ENCODE measurements at places on chromosomes 1 and 21. TPM values are rescaled to one million over a fixed set of nuclear protein-coding genes. Genes with fewer than 3 reads are reported as not detected.

DNA sequence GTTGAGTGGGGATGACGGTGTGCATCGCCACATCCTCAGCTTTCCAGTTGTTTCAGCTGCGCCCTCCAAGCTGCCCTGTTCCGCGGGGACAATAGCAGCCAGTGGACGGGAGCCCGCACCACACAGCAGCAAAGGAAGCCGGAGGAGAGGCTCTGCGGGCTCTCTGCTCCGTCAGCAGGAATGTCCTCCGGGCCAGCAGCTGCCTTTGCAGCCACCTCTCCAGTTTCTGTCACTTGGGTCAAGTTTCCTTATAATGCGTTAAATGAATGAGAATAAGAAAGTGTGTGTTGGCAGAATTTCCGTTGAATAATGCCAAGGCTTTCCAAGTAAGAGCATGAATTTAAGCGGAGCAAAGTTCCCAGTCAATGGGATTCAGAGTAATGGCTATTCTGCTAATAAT is 263.3 kb downstream of the KIF26B start:
- DNase-seq = no peak

- DNase-seq = no peak
These were observed 189.1 kb upstream of the POU3F1 start for GRCh38 chr1:38235705-38236104.

DNA sequence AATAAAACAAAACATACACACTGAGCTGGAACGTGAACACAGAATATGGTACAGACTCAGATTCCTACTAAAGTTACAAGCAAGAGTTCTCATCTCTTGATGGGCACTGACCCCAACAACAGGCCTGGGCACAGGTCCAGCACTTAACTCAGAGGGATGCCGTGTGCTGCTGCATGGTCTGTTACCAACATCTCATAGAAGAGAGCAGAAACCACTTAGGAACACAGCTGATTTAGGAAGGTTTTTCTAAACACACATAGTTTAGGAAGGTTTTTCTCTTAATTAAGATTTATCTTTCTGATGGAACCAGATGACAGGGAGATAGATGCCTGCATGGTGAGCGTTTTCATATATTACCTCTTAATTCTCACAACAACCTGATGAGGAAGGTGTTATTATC is 1.5 kb downstream of the GCLM start:
- peak; percentile 6 for DNase-seq

DNA sequence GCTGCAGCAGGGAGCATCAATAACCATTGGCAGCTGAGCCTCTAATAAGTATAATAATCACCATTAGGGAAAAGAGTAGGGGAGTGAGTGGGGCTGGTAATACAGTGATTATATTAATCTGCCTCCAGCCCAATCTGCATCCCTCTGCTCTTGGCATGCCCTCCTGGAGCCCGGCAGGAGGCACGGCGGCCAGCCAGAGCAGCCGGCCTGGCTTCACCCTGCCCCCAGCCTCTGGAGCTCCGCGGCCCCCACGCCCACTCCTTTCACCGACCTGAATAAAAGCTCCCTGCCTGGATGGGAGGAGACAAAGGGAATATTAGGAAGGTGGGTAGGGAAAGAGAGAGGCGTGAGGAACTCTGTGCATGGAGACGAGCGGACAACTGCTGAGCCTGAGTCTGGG is 28.3 kb downstream of the OPTC start:
- DNase-seq = no peak

The SAMSN1 gene
- total RNA-seq = 57.6 TPM

DNA sequence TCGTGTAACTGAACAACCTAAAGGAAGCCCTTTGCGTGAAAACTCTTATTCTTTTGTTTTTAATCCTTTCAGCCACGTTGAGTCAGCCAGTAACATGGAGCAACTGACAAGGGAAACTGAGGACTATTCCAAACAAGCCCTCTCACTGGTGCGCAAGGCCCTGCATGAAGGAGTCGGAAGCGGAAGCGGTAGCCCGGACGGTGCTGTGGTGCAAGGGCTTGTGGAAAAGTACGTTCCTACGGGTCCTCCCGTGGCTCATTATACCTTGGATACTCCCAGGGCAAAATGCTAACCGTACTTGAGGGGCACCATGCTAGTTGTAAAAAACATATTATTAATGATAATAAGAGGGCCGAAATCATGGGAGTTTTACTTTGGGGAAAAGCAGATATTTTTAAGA is 49.4 kb downstream of the LAMC2 start:
- DNase-seq = no peak

The BARHL2 gene
- not detected for total RNA-seq

DNA sequence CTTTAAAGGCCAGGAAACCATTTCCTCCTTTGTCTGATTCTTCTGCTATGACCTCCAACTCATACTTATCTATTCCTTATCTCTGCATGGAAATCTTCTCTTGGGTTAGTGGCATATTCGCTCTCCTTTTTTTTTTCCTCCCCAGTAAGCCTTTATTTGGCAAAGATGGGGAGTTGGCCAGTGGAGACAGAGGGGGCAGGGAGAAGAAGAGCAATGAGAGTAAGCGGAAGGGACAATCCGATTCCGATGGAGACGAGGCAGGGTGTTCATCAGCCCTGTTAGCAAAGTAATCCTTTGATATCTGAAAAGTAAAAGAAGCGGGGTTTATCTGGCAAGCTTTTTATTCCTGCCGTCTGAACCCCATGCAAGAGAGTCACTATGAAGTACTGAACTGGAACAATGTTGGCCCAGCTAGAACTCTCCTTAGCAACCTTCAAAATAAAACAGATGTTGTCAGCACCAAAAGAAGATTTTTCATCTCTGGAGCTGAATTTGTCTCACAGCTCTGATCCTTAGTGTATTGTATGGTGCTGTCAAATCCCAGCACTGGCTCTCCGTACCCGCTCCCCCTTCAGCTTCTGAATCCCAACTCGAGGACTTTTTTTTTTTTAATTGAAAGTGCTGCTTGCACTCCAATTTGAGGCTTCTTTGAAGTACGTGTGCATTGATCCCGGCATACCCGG is 40.9 kb downstream of the PTGFRN start:
- DNase-seq = no peak

DNA sequence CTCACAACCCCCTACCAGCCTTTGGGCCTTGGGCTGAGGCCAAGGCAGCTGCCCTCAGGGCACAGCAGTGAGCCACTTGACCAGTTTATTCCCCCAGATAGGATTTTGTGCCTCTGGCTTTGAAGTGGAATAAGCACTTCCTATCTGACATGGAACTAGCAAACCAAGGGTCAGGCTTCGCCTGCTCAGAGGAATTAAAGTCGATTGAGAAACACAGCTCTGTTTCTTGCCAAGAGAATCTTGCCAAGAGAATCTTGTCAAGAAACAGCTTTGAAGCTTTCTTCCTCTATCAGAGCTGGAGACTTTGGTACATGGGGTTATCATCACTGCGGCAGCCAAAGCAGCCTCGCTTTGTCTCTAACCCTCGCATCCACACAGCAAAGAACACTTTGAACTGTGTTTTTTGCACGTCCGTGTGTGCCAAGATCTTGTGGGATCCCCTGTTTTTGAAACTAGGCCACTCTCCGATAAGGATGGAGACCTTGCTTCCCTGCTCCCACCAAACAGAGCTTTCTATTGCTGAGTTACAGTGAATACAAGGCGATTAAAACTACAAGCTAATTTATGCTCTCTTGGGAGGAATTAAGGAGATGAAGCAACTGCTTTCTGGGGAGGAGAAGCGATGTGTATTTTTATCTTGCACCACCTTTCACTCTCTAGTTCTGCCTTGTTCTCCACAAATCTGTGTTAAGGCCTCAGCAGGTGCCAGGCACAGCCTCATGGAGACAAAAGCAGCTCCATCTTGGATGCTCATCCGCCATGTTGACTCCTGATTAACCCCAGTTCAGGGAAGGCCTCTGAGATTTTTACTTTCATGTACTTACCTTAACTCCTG is 67.3 kb downstream of the RHOU start:
- DNase-seq = no peak

DNA sequence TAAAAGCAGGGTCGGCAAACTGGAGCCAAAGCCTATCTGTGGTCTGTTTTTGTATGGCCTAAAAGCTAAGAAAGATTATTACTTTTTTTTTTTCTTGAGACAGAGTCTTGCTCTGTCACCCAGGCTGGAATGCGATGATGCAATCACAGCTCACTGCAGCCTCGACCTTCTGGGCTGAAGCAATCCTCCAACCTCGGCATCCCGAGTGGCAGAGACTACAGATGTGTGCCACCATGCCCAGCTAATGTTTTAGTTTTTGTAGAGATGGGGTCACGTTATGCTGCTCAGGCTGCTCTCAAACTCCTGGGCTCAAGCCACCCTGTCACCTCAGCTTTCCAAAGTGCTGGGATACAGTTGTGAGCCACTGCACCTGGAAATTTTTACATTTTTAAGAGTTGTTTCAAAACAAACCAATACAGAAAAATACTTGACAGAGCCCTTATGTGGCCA is 6.5 kb upstream of the GLRX2 start:
- no peak for DNase-seq

The IL10 gene
- total RNA-seq = 0.63 TPM

GRCh38 chr1:83495560-83495959 is 503.4 kb downstream of the TTLL7 start:
- DNase-seq = no peak

The TTC24 gene
- total RNA-seq = 26.6 TPM

DNA sequence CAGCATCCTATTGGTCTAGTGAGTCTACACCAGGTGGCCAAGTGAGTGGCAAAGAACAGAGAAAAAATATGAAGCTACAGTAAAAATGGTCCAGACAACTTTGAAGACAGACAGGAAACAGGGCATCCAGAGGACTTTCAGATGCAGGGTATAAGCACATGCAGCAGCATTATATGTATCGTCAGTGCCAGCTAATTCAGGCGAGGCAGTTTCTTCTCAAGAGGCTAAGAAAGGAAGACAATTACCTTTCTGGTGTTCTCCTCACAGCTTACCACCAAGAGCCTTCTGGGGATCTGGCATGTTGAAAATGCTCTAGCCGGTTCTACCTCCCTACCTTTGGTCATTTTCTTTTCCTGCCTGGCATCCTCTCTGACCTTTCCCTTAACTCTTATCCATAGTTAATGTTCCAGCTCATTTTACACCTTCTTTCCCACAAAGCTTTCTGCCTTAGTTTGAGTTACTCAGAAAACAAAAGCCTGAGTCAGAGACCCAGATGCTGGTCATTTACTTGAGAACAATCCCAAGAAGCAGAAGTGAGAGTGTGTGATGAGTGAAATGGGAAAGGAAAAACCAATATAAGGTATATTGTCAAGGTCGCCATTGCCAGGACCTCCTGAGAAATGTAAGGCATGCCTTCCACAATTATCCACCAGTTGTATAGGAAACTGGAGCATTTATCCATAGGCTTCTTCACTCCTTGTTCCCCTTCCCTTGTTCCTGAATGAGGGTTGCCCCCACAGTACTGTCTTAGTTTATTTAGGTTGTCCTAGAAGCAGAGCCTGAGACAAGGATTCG is 444.1 kb downstream of the PLPP3 start:
- no peak for DNase-seq

DNA sequence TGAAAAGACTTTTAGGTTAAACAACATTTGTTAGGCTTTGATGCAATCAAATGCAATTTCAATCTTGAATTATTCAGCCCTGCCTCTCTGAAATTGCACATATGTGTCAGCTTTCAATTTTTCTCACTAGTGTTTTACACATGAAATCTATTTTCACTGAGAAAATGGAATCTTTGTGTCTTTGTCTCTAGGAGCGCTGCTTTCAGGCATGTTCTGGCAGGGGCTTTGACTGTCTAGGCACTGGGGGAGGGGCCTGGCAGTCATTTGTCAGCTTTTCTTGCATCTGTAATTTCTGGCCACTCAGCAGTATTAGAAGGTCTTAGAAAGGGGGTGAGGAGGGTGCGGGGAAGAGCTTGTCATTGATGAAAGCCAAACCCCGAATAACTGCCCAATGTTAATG is 264.4 kb downstream of the PTPRC start:
- DNase-seq = no peak

The SLC45A3 gene
- total RNA-seq = 5.0 TPM

- DNase-seq = no peak
These were observed 500.9 kb downstream of the NEGR1 start for GRCh38 chr1:71781450-71781849.

GRCh38 chr1:171595324-171595723 is 26.7 kb upstream of the MYOCOS start:
- no peak for DNase-seq

The DEPDC1 gene
- total RNA-seq = not detected

GRCh38 chr1:8374812-8375211 is 56.9 kb downstream of the SLC45A1 start:
- no peak for DNase-seq

DNA sequence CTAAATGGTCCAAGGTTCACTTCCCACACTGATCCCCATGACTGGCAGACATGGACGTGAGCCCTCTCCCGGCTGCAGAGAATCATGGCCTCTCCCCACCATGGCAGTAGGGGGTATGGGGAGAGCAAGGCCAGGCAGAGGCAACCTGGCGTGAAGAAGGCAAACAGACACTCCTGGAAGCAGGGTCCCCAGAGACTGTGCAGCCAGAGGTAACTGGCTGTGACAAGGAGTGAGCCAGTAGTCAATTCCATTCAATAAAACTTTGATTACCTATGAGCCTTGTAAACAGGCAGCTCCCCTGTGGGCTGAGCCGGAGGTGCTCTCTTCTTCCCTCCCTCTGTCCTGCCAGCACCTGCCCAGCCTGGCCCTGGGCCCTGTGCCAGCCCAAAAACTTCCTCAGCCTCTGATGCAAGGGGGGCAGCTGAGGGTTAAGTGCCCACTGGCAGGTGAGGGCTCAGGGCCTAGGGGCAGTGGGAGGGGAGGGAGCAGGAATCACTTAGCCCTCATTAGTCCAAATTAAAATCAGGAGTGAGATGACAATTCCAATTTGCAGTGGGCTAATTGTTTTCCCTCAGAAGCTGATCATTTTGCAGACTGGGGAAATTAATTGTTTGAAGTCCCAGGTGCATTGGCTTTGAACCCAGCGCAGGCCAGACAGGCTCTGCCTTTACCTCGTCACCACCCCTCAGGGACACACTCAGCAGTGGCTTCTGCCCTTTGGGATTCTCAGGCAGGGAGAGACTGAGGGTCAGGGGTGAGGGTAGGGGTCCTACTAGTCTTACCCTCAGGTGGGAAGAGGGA is 35.6 kb downstream of the LRRN2 start:
- DNase-seq = no peak

The SLAMF9 gene
- total RNA-seq = not detected

DNA sequence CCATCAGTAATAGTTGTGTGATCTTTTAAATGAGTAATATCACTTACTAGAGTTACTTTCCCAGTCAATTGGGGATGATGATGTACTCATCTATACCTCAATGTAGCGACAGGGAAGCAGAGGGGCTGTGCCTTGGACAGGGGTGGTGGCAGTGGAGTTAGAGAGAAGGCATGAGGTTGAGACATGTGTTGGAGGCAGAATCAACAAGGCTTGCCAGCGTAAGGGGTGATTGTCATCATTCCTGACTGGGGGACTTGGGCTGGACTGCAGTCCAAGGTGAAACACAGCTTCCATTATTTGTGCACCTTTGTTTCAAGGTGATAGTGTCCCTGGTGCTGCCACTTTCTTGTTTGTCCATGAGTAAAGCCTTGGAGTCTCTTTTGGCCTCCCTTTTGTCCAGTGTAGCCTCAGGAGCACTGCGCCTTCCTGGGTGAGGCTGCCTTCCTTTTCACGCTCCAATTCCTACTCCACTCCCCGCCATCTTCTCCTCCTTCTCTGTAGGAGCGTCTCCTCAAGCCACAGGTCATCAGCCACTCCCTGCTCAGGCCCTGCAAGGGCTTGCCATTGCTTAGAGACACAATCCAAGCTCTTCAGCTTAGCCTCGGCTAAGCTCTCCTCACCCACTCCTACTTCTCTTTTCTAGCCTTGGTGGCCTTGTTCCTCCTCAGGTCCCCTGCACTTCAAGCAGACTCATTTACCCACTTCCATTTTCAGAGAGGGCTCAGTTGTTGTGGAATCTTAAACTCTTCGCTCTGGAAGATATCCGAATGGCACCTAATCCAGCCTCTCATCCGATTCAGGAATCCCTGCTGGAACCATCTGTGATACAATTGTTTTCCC is 77.6 kb upstream of the CD34 start:
- no peak for DNase-seq

The CFHR2 gene
- not detected for total RNA-seq

The DIO1 gene
- total RNA-seq = not detected

The C1orf146 gene
- not detected for total RNA-seq

Data from B cell (primary cell).